ENCODE measurements at places on chromosomes 16 and 17. TPM values are rescaled to one million over a fixed set of nuclear protein-coding genes. Genes with fewer than 3 reads are reported as not detected.

WFIKKN1 gene
- total RNA-seq = 0.37 TPM

DNA sequence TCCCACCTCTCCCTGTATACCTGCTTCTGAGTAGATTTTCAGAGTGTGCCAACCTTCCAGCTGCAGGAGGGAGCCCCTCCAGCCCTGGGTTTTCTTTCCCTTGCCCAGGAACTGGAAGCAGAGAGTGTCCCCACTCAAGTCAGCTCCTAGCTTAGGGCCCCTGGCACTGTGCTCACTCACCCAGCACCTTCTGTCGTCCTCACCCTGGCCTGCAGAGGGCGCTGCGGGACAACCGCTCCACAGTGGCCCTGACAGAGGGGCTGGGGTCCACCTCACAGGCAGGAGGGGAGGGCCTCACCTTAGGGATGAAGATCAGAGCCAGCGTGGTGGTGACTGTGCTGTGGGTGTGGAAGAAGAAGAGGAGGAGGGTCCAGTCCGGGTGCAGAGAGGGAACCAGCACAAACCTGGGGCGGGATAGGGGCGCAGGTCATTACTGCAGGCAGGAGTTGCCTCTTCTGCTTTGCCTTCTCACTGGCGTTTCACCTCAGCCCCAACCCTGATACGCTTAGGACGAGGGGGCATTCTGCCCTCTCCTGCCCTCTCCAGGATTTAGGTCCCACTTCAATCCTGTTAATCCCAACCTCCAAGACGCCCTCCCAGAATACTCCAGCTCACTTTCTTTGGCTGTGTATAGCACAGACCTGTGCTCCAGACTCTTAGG, 10.0 kb downstream of the GPR179 start:
- DNase-seq = no peak

KRT28 gene
- not detected for total RNA-seq

- DNase-seq = no peak
These were observed 887 bp downstream of the ZBTB4 start for GRCh38 chr17:7478276-7479212.

- no peak for DNase-seq
These were observed 9.7 kb downstream of the RMI2 start for GRCh38 chr16:11354733-11355574.

TPSD1 gene
- 1.1 TPM for total RNA-seq

DNA sequence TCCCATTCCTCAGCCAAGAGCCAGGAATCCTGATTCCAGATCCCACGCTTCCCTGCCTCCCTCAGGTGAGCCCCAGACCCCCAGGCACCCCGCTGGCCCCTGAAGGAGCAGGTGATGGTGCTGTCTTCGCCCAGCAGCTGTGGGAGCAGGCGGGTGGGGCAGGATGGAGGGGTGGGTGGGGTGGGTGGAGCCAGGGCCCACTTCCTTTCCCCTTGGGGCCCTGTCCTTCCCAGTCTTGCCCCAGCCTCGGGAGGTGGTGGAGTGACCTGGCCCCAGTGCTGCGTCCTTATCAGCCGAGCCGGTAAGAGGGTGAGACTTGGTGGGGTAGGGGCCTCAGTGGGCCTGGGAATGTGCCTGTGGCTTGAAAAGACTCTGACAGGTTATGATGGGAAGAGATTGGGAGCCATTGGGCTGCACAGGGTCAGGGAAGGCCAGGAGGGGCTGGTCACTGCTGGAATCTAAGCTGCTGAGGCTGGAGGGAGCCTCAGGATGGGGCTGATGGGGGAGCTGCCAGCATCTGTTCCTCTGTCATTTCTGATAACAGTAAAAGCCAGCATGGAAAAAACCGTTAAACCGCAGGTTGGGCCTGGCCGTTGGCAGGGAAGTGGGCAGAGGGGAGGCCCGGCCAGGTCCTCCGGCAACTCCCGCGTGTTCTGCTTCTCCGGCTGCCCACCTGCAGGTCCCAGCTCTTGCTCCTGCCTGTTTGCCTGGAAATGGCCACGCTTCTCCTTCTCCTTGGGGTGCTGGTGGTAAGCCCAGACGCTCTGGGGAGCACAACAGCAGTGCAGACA, at the start of gene SPN:
SPN (plus strand) TSS at position 232 of the 791 bp plus-strand sequence; CDS start at position 714, 482 bp downstream.
- DNase-seq = no peak

GRCh38 chr17:72466199-72466598, 345.4 kb downstream of the SOX9 start:
- DNase-seq = no peak

BAIAP3 gene
- 0.63 TPM for total RNA-seq

GDE1 gene
- 54.8 TPM for total RNA-seq

SPNS2 gene
- total RNA-seq = 7.5 TPM

- DNase-seq = no peak
These were observed 64.8 kb downstream of the SPECC1 start for GRCh38 chr17:20074001-20074400.

- DNase-seq = no peak
These were observed 8.7 kb upstream of the RNPS1 start for GRCh38 chr16:2276368-2277195.

SPECC1 gene
- total RNA-seq = 23.5 TPM

Measured in urinary bladder (tissue), 4 donors.